Mesenchymal stem cell (in vitro differentiated cells and primary cell): ENCODE measurements at places on chromosomes 16 and 17.

DNA sequence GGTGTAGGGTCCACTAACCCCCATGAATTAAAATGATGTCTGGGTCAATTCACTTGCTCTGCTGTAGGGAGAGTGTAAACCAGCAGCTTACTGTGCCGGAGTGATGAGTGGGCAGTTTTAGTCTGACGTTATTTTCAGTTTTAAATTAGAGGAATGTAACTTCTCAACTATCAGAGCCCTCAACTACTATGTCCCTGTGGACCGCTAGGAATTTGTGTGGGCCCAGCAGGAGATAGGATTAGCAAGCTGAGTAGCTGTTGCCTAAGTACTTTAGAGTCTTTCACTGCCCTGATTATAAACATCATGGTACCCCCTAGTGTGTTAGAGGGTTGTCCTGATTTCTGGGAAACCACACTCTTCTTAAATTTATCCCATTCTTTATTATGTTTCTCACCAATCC is 11.4 kb downstream of the MARVELD3 start:
- peaks cover 8% of the 10 kb centered on the region for H3K4me1 ChIP-seq
- peaks cover 12% of the 10 kb centered on the region for H3K36me3 ChIP-seq
- H3K27ac ChIP-seq, result peak overlapping the region; percentile 85
- peak; percentile 47 for DNase-seq
- no peaks in the 10 kb centered on the region for H3K27me3 ChIP-seq

DNA sequence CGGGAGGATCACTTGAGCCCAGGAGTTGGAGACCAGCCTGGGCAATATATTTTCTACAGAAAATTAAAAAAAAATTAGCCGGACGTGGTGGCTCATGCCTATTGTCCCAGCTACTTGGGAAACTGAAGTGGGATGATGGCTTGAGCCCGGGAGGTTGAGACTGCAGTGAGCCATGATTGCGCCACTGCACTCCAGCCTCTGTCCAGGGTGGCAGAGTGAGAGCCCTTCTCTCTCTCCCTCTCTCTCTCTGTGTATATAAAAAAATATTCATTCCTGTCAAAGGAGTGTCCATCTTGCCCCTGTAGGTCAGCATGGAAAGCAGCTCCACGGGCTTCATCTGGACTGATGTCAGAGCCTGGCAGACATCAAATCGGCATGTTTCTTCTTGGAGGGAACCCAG is 31.2 kb downstream of the MGAT5B start:
- no peak overlapping the region for H3K27ac ChIP-seq
- no peaks in the 10 kb centered on the region for H3K4me1 ChIP-seq
- no peak overlapping the region for H3K4me3 ChIP-seq
- H3K27me3 ChIP-seq, result no peaks in the 10 kb centered on the region
- no peak for DNase-seq

DNA sequence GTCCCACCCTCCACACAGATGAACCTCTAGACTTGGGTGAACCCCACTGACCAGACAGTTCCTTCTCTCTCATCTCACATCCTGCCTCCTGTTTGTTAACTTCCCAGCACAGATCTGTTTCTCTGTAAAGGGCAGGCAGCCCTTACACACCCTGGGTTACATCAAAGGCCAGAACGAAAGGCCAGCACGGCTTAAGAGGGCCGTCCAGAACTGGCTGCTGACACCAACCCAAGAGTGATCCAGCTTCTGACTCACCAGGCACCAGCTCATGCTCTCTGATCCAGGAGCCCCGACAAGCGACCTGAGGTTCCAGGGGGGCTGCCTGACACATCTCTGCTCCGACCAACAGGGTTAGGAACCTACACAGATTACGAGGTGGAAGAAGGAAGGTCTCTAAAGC is 86.9 kb downstream of the MRM3 start:
- peak overlapping the region; percentile 69 for H3K4me3 ChIP-seq
- no peak overlapping the region for H3K27ac ChIP-seq
- H3K27me3 ChIP-seq, result no peaks in the 10 kb centered on the region
- peak; percentile 93 for DNase-seq
- peaks cover 17% of the 10 kb centered on the region for H3K4me1 ChIP-seq

DNA sequence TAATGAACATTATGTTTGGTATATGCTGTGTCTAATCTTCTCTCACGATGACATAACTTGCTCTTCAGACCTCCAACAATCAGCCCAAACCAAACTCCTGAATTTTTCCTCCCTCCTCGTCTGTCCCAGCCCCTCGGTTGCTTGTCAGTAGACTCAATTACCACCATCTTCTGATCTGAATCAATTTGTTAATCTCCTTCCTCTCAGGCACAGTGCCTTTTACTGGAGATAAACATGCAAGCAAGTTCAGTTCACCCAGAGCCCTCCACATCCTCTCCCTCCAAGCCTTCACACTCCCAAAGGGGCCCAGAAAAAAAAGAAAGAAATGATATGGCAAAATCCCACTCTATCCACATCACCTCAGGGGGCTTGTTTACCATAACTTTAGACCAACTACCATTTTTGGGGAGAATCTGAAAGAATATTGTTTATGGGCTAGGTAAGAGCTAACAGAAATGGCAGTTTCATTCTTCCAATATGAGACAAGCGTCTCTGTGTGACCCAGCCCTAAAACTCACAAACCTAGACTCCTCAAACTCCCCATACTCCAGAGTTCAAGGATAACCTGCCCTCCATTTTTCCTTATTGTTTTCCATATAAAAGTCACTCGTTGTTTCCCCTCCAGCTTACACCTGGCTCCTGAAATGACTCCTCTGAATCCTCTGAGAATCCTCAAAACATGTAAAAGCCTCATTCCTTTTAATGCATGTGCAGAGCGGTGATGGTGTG is 1.5 kb downstream of the TEX2 start:
- no peak overlapping the region for H3K27ac ChIP-seq
- H3K4me1 ChIP-seq, result peaks cover 5% of the 10 kb centered on the region
- H3K27me3 ChIP-seq, result no peaks in the 10 kb centered on the region
- H3K4me3 ChIP-seq, result no peak overlapping the region
- H3K36me3 ChIP-seq, result no peaks in the 10 kb centered on the region

GRCh38 chr16:54480429-54480828 is 193.8 kb upstream of the IRX3 start:
- DNase-seq, result no peak
- peaks cover 10% of the 10 kb centered on the region for H3K27me3 ChIP-seq
- H3K4me1 ChIP-seq, result no peaks in the 10 kb centered on the region
- no peak overlapping the region for H3K4me3 ChIP-seq

DNA sequence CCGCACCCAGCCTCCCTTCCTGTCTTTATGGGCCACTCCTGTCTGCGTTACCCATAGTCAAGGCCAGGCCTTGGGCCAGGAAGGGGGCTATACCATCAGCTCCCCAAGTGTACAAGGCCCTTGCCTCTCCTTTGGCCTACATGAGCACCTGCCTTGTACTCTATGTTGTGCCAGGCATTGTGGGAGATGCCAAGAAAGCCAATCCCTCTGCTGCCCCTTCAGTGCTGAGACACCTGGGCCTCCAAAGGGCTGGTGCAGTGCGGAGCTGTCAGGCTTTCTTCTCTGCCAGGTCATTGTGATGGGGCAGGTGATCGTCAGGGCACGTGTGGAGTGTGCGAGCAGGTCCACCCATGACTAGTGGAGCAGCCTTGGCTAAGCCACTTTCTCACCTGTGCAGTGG is 59.9 kb downstream of the MPRIP start:
- H3K27me3 ChIP-seq, result no peaks in the 10 kb centered on the region
- no peak overlapping the region for H3K4me3 ChIP-seq
- H3K4me1 ChIP-seq, result peaks cover 4% of the 10 kb centered on the region
- peaks cover 42% of the 10 kb centered on the region for H3K36me3 ChIP-seq

- H3K36me3 ChIP-seq, result no peaks in the 10 kb centered on the region
- peak; percentile 12 for DNase-seq
- H3K4me3 ChIP-seq, result no peak overlapping the region
Observed at GRCh38 chr17:38341035-38341721, 2.6 kb downstream of the GPR179 start.

DNA sequence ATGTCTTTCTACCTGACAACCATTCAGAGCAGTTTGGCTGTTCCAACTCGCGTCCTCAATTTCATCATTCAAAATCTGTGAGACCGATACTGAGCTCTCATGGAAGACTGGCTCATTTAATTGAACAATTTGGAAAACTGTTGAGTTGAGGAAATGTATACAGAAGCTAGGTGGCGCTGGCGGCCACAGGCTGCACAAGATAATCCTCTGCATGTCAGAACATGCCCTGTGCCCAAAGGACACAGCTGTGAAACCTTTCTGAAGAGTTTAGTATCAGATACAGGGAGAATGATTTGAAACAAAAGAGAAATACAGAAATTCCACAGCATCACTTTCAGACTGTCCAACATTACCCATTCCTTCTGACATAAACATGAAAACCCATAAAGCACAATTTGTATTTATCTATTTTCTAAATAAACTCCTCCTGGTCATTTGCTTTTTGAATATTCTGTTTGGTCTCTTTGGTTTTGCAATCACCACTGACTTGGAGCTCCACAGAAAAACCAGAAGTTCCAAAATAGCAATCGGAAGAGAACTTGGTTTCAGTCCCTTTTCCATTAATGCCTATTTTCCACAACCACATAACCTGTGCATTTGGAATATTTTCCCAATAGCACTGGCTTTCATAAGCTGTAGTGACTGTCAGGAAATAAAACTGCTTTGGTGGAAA is 192.8 kb downstream of the MAP2K6 start:
- DNase-seq, result peak; percentile 81
- peak overlapping the region; percentile 97 for H3K27ac ChIP-seq
- H3K4me3 ChIP-seq, result no peak overlapping the region
- H3K27me3 ChIP-seq, result no peaks in the 10 kb centered on the region
